ENCODE measurements at places on chromosomes 13 and 19. TPM values are rescaled to one million over a fixed set of nuclear protein-coding genes. Genes with fewer than 3 reads are reported as not detected.

DNA sequence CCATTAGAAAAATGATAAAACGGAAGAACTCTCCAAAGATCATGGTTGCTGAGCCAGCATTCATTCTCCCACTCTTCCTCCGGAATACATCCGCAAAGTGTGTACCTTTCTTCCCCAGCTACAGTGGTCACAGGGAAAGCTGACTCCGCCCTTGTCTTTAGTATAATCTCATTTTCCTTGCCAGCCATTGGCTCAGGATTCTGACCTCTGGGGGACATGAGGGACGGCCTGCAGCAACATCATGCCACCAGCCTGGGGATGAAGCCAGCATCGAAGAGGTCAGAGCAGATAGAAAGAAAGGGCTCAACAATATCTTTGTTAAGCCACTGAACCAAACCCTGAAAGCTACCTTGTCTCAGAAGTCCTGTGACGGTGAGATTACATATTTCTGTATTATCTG is 46.3 kb upstream of the TPP2 start:
- H3K36me3 ChIP-seq: no peaks in the 10 kb centered on the region
- DNase-seq: no peak
- H3K27ac ChIP-seq: no peak overlapping the region
- H3K27me3 ChIP-seq: no peaks in the 10 kb centered on the region
- H3K4me3 ChIP-seq: no peak overlapping the region

- no peaks in the 10 kb centered on the region for H3K27me3 ChIP-seq
- H3K4me1 ChIP-seq: peaks cover 31% of the 10 kb centered on the region
- no peak overlapping the region for H3K4me3 ChIP-seq
Observed at GRCh38 chr19:52722062-52723003, 12.5 kb downstream of the ZNF611 start.

DNA sequence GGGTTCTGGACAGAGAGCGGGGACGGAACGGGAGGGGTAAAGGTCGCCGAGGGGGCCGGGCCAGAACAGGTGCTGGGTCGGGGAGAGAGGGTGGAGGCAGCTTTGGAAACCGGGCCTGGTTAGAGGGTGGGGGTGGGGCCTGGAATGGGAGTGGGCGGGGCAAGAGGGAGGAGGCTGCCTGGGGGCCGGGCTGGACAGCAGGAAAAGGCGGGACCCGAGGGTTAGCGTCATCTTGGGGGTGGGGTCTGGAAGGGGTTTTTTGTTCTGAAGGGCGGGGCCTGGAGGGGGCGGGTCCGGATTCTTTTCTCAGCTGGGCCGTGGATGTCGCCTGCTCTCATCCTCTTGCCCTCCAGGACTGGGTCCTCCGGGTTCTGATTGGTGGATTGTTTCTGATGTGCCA is 4.3 kb upstream of the ZNF813 start:
- peaks cover 44% of the 10 kb centered on the region for H3K4me1 ChIP-seq
- no peak for DNase-seq
- no peak overlapping the region for H3K4me3 ChIP-seq
- H3K27ac ChIP-seq: no peak overlapping the region

DNA sequence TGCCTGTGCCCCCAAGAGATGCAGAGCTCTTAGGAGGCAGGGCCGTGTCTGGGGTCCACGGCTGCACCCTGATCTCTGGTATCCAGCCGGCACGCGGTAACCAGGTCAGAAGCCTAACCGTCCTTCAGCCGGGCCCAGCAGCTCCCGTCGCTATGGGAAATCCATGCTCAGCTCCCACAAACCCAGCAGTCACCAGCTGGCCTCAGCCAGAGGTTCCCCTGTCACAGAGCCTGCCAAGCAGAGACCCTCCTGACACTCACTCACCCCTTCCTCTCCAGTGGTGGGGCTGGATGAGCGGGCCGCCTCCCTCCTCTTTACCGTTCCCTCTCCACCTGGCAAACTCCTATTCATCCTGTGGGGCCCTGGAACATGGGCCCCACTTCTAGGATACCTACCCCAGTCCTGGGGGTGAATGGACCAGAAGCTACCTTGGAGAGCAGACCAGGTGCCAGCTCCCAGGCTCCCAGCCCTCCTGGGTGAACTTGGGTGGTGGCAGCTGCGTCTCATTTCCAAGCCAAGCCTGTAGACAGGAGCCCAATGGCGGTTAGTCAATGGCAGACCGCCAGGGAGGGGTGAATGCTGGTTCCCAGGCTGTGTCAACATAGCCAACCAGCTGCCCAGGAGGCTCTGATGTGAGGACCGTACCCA is 21.4 kb upstream of the TCF3 start:
- DNase-seq: no peak
- no peak overlapping the region for H3K27ac ChIP-seq
- H3K36me3 ChIP-seq: no peaks in the 10 kb centered on the region
- H3K27me3 ChIP-seq: peaks cover 7% of the 10 kb centered on the region
- no peak overlapping the region for H3K4me3 ChIP-seq

DNA sequence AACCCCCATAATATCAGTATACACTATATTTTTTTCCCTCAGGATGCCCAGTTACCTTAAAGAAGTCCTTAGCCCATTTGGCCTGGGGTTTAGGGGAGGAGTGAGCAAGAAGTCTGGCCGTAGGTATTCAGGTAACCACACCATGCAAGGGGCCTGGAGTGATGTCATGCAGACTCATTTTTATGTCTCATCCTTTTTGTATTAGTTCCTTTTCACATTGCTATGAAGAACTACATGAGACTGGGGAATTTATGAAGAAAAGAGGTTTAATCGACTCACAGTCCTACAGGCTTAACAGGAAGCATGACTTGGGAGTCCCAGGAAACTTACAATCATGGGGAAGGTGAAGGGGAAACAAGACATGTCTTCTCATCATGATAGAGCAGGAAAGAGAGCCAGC is 12.2 kb downstream of the TPP2 start:
- peaks cover 21% of the 10 kb centered on the region for H3K36me3 ChIP-seq
- no peak overlapping the region for H3K27ac ChIP-seq
- H3K4me1 ChIP-seq: no peaks in the 10 kb centered on the region
- DNase-seq: no peak

GRCh38 chr19:35902870-35903475 is 644 bp downstream of the HCST start:
- no peak for DNase-seq
- no peak overlapping the region for H3K4me3 ChIP-seq
- H3K27me3 ChIP-seq: peaks cover 15% of the 10 kb centered on the region
- H3K36me3 ChIP-seq: no peaks in the 10 kb centered on the region

Gene OR4F17
- total RNA-seq: not detected

Gene GPALPP1
- total RNA-seq: 23.1 TPM

DNA sequence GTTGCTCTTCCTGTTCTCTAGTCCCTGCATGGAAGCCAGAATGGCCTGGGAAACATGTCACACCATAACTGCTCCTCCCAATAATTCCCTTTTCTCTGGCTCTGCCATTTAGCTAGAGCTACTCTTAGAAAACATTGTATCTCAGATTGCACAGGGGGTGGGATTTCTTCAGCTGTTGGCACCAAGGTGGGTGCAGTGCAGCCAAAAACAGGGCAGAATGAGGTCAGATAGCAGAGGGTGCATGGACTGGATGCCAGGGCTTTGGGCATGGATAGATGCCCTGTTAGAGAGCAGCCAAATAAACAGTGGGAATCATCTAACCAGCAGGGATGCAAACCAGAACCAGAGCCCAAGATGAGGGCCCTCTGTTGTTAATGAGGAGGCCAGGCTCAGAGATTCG is 4.9 kb upstream of the AMER2 start:
- H3K4me3 ChIP-seq: no peak overlapping the region
- H3K36me3 ChIP-seq: no peaks in the 10 kb centered on the region
- no peak for DNase-seq
- no peaks in the 10 kb centered on the region for H3K4me1 ChIP-seq
- no peak overlapping the region for H3K27ac ChIP-seq

Gene LILRB4
- total RNA-seq: not detected

GRCh38 chr19:35342430-35342829 is 5.3 kb upstream of the FFAR1 start:
- H3K4me1 ChIP-seq: peaks cover 37% of the 10 kb centered on the region
- no peak for DNase-seq
- no peaks in the 10 kb centered on the region for H3K36me3 ChIP-seq
- H3K4me3 ChIP-seq: no peak overlapping the region

All from HepG2 (cell line).